Fibroblast of the aortic adventitia (primary cell): ENCODE measurements at places on chromosomes 7 and 10. TPM values are rescaled to one million over a fixed set of nuclear protein-coding genes. Genes with fewer than 3 reads are reported as not detected.

- peak; percentile 4 for DNase-seq
Observed at GRCh38 chr10:79981450-79982361, 32.8 kb upstream of the SFTPD start.

GRCh38 chr7:9761224-9761623 lies 1212.4 kb upstream of the PHF14 start:
- no peak for DNase-seq

GRCh38 chr7:145474009-145474686 lies 638.3 kb upstream of the TPK1 start:
- no peak for DNase-seq

GRCh38 chr10:27550823-27551222 lies 46.7 kb downstream of the RAB18 start:
- DNase-seq, result no peak

- no peak for DNase-seq
Observed at GRCh38 chr7:47498229-47499056, 83.5 kb downstream of the TNS3 start.

DNA sequence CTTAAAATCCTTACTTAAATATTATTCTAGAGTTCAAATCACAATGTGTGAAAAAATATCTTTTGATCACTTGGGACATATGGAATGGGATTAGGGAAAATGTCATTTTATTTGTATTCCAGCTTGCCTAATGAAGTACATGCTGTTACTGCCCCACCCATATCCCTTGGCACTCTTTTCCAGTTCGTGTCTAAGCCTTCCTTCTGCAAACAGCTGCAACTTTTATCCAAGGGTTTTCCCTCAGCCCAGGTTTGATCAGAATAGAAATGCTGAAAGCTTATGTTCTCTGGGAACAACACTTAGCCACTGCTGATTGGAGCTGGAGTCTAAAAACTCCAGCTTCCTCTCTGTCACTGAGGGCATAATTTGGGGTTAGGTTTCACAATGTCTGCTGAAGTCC lies 214.1 kb upstream of the FAM3C start:
- peak; percentile 51 for DNase-seq

DNA sequence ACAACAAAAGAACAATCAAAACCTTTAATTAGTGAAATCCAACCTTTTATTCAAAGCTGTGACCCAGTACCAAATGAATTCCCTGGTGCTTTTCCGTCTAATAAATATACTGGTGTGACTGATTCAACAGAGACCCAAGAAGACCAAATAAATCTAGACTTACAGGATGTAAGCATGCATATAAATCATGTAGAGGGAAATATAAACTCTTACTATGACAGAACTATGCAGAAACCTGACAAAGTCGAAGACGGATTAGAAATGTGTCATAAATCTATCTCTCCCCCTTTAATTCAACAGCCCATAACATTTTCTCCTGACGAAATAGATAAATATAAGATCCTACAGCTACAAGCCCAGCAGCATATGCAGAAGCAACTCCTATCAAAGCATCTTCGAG lies 540.6 kb upstream of the TEX47 start:
- no peak for DNase-seq

DNA sequence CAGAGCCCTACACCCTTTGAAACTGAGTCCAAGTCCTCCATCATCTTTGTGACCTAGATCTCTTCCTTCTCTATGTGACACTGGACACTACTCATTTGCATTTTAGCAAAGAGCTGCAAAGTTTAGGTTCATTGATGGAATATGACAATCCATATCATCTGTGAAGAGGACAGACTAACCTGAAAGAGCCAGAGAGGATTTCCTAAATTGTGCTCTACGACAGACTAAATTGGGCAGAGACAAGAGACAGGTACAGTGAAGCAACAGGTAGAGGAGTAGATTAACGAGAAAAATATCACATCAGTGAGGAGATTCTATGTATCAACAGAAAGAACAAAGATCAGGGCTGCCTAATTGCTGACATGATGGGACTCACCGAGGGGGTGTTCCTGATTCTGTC lies at the start of gene TAS2R3:
Gene TAS2R3 (plus strand): TSS at position 301 of the 400 bp plus-strand sequence. CDS start 62 bp downstream, at position 363.
- DNase-seq, result no peak

- no peak for DNase-seq
Observed at GRCh38 chr10:61812052-61812721, 89.3 kb upstream of the ARID5B start.

GRCh38 chr10:14383266-14383665 lies 52.5 kb upstream of the FRMD4A start:
- DNase-seq, result no peak

- peak; percentile 100 for DNase-seq
Observed at GRCh38 chr7:43572516-43573049, 10.3 kb upstream of the STK17A start.

DNA sequence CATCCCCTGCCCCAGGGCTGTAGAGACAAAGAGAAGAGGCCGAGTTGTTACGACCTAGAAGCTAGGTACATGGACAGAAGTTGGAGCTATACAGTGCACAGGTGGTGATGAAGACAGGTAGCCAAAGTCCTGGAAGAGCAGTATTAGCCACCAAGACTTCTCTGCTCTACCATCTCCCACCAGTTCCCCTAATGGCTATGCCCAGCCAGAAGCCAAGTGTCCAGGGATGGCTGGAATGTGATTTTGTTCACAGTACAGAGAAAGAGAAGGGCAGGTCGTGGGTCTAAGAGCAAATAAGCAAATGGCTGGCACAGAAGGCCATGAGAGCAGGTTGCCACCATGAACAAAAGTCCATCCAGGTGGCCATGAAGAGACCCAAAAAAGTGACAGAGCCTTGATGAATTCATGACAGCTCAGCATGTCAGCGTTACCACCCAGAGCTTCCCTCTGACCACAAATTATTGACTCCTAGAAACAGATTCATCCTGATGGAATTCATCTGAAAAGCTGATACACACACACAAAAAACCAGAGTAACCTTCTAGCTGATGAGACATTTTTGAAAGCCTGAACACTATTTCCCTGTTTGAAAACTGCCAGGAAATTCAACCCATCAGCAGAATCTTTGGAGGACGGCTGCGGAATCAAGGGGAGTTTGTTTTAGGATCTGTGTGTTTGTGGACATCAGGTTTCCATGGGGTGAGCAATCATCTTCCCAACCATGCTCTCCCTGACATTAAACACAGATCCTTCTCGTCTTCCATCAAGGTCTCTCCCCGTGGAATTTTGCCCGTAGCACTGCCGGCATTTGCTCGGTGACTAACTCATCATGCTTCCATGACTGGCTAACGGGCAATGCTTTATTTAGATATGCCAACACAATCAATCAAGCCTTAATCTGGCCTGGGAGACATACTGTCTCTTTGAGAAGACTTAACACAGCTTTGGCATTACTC lies 906.7 kb upstream of the AUTS2 start:
- peak; percentile 80 for DNase-seq

GRCh38 chr7:47640265-47640664 lies 58.4 kb upstream of the TNS3 start:
- DNase-seq, result no peak

DNA sequence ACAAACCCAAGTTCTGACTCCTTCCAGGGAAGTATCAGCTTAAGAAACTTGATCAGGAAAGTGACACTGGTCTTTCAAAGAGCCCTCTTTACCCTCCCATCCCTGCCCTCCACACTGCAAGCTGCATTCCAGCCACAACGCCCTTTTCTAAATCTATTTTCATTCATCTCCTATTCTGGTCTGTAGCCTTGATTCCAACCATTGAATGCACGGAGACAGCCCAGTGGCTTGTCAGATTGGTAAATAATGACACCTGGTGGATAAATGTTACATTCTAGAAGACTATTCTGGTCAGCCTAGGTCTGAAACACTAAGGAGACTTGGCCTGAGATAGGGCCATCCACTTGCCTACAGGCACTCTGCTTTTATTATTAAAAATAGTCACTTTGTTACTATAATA lies 20.9 kb downstream of the MORN4 start:
- peak; percentile 69 for DNase-seq

GRCh38 chr7:40760987-40761386 lies 626.2 kb downstream of the SUGCT start:
- no peak for DNase-seq

- DNase-seq, result no peak
Observed at GRCh38 chr7:114956702-114957101, 34.8 kb downstream of the MDFIC start.

DNA sequence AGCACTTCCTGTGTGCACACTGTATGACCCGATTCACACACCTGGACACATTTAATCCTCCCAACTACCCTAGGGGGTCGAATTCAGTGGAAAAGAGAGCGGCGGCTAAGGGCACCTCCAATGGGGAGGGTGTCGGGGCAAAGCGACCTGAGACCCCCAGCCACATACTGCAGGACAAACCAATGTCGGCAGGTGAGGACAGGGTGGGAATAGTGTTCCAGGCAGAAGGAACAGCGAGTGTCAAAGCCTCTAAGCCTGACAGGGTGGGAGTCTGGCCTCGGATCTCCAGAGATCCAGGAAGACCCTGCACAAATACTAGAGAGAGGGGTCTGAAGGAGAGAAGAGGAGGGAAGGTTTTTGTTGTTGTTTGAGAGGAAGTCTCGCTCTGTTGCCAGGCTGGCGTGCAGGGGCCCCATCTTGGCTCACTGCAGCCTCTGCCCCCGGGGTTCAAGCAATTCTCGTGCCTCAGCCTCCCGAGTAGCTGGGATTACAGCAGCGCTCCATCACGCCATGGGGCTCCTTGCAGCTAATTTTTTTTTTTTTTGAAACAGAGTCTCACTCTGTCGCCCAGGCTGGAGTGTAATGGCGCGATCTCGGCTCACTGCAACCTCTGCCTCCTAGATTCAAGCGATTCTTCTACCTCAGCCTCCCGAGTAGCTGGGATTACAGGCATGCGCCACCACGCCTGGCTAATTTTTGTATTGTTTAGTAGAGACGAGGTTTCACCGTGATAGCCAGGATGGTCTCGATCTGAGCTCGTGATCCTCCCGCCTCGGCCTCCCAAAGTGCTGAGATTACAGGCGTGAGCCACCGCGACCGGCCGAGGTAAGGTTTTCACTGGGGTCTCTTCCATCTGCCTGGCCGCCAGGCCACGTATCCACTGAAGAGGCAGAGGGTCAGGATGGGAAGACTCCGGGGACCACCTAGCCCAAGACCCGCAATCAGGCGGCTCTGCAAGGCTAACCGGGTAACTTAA lies 1.2 kb upstream of the ARPC1B start:
- no peak for DNase-seq

- DNase-seq, result no peak
Observed at GRCh38 chr10:78832281-78832680, 236.5 kb upstream of the ZMIZ1 start.

DNA sequence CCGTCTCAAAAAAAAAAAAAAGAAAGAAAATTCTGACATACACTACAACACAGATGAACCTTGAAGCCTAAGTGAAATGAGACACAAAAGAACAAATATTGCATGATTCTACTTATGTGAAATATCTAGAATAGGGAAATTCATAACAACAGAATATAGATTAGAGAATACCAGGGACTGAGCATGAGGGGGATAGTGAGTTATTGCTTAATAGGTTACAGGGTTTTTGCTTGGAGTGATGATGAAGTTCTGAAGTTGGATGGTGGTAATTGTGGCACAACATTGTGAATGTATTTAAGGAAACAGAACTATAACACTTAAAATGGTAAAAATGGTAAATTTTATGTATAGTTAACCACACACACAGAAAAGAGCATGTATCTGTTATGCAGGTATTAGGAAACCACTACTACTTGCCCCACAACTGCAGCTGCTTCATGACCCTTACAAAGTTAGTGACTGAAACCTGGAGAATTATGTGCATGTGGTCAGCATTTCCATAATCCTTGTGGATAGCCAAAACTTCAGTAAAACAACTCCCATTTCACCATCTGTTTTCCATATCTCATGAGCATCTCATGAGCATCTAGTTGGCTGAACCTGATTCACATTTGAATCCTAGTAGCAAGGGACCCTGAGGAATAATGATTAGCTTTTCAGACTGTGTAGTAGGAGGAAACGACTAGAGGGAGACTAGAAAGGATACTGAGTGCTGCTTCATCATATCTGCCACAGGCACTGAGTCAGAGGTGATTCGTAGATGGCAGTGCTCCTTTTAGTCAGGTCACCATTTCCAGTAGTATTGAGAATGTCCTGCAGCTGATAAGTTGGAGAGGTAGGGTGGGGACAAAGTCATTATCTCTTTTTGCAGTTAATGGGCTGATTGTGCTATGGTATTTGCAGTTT lies 26.3 kb downstream of the SAMD8 start:
- peak; percentile 67 for DNase-seq

GRCh38 chr7:34080513-34080912 lies 175.2 kb downstream of the BMPER start:
- DNase-seq, result peak; percentile 88

GRCh38 chr10:62268027-62268398 lies 631 bp downstream of the RTKN2 start:
- no peak for DNase-seq

DNA sequence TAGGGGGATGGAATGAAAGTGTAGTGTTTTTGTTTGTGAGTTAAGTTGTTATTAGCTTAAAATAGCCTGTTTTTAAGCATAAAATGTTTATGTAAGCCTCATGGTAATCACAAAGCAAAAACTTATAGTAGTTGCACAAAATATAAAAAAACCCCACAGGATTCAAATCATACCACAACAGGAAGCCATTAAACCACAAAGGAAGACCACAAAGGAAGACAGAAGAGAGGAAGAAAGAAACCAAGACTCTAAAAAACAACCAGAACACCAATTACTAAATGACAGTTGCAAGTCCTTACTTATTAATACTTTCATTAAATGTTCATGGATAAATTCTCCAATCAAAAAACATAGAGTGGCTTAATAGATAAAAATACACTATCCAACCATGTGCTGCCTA lies 63.6 kb downstream of the ANKRD7 start:
- DNase-seq, result no peak

DNA sequence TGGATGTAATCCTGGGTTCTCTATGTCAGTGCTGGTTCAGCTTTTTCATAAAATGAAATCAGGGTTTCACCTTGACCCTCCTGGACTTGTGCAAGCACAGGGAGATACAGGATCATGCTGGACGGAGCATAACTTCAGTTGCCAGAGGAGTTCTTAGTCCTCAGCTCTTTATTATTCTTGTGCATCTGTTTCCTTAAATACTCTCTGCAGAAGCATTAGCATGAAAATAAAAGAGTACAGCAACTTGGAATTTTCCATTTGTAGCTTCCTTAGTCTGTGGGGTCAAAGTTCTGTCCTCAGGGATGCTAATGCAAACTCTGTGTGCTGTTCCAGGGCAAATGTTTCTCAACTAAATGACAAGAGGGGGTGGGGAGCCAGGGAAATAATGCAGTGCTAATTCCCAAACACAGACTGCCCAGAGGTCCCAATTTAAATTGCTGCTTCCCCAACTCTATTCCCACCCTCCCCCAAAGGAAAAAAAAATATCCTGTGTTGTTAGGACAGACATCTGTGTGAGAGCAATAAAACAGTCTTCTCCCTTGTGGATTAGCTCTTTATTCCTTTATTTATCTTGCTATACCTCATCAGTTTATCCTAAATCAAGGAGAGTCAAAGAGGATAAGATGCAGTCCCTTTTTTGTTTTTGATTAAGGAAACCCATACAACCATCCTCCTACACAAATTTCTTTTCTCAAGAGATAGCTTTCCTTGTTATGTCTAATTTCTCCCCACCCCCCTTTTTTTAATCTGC lies 905.0 kb downstream of the LRMDA start:
- DNase-seq, result no peak

CH25H gene
- 2.2 TPM in 1 of 2 replicates, not detected in the other for total RNA-seq

VSIR gene
- total RNA-seq, result 16.9 and 20.6 TPM in 2 replicates

RET gene
- total RNA-seq, result 0.08 and 0.27 TPM in 2 replicates

NRG3 gene
- not detected in 2 replicates for total RNA-seq

SFXN2 gene
- total RNA-seq, result 2.3 and 3.8 TPM in 2 replicates

NACAD gene
- total RNA-seq, result 3.6 and 5.5 TPM in 2 replicates

WDR86 gene
- 0.45 and 17.7 TPM in 2 replicates for total RNA-seq

GNAT3 gene
- not detected in 2 replicates for total RNA-seq

EGR2 gene
- total RNA-seq, result 0.90 TPM in 1 of 2 replicates, not detected in the other

PKD2L1 gene
- not detected in 2 replicates for total RNA-seq

EN2 gene
- under 0.01 TPM in 1 of 2 replicates, not detected in the other for total RNA-seq

GJD4 gene
- 0.09 TPM in 1 of 2 replicates, not detected in the other for total RNA-seq

SNX10 gene
- total RNA-seq, result 0.09 and 2.5 TPM in 2 replicates
